ENCODE measurements at places on chromosomes 5 and 9.

DNA sequence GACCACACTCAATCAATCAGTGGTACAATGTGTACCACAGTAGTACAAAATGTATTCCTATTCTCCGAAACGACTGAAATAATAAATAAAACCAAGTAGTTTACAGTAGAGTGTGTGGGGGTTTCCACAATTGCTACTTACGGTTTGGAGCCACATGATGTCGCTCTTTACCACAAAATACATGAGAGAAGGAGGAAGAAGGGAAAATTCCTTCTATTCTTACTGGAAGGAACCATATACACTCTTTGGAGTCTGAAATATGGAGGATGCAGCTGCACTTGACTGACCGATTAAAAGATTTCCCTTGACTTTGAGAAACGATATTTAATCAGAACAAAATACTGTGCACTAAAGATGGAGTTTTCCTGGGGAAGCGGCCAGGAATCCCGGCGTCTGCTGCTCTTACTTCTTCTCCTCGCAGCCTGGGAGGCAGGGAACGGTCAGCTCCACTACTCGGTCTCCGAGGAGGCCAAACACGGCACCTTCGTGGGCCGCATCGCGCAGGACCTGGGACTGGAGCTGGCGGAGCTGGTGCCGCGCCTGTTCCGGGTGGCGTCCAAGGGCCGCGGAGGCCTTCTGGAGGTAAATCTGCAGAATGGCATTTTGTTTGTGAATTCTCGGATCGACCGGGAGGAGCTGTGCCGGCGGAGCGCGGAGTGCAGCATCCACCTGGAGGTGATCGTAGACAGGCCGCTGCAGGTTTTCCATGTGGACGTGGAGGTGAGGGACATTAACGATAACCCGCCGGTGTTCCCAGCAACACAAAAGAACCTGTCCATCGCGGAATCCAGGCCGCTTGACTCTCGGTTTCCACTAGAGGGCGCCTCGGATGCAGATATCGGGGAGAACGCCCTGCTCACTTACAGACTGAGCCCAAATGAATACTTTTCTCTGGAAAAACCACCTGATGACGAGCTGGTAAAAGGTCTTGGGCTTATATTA is at the start of gene PCDHA4:
Gene PCDHA4, plus strand, starts transcription at position 235 of the 942 bp plus-strand sequence.
- no peak for DNase-seq

- DNase-seq: no peak
Measured at GRCh38 chr9:113989714-113990569, 88.2 kb downstream of the AMBP start.

DNA sequence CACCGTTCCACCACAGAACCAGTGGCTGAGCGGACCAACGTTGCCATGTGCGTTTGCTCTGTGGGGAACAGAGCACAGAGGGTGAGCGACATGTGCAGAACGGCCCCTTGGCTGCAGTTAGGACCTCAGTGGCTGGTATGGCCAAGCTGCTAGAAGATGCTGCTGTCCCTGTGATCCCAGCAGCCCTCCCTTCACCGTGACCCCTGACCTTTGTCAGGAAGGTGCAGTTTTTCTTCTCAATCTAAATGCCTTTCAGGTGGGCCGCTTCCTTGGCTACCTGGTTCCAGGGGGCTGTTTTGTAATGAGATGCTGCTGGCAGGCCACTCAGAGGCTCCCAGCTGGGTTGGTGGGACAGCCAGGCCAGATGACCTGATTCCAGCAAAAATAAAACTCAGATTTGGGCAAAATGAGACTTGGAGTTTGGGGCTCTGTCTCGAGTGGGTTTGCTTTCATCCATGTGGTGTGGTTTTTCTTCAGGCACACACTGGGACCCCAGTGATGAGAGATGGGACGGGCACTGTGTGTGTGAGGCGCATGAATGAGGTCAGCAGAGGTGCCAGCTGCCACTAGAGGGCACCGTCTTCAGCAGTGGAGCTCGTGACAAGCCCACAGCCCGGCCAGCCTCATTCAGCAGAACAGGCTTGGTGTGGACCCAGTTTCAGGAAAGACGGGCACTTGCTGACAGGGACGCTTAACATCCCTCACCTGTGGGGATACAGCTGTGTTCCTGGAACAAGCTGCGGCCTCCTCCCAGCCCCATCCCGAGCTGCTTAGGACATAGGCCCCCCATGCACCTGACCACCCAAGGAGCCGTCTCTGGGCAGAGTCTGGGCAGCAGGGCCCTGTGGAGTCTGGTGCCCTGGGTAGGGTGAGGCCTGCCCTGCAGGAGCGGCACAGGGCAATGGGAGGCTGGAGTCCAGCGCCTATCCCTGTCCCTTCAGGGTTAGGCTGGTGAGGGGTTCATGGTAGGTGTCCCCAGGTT is 4.1 kb downstream of the MRPS2 start:
- peak; percentile 22 for DNase-seq

GRCh38 chr5:144183254-144183889 is 12.7 kb downstream of the KCTD16 start:
- no peak for DNase-seq

DNA sequence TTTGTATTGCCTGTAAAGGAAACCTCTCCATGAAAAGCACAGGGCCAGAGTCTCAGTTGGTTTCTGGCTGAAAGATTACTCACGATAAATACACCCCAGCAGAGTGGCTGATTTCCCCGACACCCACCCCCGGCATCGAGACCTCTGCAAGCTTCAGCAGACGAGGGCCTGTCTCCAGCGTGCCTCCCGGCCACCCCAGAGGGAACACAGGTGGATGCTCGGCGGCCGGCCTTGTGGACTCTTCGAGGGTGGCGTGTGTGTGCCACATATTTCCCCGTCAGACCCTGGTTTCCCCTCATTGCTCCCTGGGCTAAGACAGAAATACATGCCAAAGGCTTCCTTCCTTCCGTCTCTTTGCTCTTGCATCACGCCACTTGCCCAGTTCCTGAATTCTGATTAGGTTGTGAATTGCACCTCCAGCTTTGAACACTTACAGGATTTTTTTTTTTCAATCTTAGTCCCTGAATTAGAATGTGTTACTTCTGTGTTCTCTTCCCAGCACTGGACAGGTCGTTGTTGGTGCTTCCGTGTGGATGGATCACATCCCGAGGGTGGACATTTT is 13.6 kb downstream of the IRX1 start:
- DNase-seq: no peak

DNA sequence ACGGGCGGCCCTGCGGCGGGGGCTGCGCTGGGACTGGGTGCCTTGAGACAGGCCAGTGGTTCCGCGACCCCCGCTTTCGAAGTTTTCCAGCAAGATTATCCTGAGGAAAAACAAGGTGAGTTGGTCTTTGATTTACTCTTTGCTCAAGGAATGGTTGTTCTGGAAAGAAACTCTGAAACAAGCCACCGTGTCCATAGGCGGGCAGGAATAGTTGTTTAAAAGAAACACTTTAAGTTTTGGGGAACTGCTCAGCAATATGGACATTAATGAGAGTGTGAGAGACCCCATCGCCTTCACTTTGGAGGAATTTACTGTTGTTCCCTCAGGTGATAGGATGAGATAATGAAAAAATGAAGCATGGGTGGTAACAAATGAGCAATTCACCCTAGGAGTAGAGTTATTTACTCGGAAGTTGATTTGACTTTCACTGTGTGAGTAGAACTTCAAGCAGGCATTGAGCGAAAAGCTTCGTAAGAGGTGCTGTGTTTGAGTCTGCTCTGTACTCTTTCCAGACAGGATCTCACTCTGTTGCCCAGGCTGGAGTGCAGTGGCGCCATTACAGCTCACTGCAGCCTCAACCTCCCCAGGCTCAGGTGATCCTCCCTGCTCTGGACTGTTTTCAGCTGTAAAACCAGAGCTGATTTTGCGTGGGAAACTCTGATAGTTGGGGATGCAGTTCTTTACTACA is 1.1 kb downstream of the DMRTA1 start:
- DNase-seq: no peak

- no peak for DNase-seq
Measured at GRCh38 chr9:105928416-105928815, 234.1 kb downstream of the TMEM38B start.

DNA sequence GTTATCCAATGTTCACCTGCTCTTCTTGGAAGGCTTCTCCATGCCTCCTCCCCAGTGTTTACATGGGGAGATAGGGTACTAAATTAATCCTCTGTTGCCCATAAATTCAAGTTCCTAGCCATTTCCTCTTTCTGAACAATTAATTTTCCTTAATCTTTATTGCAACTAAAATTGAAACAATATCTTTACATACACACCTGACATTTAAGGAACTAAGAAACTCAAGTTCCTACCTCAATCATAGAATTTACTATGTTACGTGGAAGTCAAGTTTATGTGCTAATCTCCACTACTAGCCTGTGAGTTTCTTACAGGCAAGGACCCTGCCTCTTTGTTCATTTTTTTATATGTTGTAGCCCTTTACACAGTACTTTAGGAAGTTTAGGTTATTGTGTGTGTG is 10.1 kb upstream of the ADRB2 start:
- no peak for DNase-seq

DNA sequence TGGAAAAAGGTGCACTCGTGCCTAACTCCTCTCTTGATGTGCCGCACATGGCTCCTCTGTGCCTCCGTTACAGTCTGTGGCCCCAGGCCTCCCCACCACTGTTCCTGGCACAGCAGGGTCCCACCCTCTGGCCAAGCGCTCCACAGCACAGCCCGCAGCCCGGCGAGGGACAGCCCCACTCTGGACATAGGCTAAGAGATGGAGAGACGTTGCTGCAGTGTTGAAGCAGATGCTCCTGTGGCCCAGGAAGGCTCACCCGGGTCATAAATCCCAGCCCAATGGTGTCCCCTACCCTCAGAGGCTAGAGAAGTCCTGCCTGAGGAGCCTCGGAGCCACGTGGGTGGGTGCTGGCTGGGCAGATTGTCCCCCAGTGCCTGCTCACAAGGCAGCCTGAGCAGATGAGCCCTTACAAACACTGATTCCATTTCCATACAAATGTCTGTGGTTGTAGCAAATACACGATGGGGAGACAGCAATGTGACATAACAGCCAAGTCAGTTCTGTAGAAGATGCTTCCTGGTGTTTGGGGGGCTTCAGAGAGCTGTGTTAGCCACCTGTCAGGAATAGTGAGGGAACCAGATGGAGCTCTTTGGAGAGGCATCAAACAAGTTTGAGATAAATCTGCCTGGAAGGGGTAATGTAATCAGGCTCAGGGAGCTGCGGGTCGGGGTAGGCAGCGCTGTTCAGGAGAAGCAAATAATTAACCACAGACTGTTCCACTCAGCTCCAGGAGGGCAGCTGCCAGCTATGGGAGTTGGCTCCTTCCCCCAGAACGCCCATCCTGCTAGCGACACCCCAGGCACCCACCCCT is 41.7 kb downstream of the C5orf15 start:
- DNase-seq: no peak

DNA sequence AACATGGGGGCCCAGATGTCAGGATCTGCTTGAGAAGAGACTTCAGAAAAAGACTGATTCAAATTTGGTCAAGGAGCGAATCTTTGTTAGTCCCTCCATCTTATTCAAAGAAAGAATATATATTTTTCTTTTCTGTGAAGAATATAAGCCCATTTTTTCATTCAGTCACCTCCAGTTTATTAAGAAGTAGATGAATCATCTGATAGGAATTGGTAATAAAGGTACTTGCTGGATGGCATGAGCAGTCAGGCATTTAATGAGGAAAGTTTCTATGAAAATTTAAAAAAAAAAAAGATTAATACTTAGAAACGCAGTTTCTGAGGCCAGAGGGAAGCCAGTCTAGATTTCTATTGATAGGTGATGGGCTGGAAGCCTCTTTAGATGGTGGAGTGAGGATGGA is 373.1 kb upstream of the SMC2 start:
- no peak for DNase-seq

GRCh38 chr9:5841771-5842573 is 9.1 kb upstream of the ERMP1 start:
- DNase-seq: no peak

GRCh38 chr9:137740312-137740711 is 121.5 kb downstream of the EHMT1 start:
- DNase-seq: no peak

DNA sequence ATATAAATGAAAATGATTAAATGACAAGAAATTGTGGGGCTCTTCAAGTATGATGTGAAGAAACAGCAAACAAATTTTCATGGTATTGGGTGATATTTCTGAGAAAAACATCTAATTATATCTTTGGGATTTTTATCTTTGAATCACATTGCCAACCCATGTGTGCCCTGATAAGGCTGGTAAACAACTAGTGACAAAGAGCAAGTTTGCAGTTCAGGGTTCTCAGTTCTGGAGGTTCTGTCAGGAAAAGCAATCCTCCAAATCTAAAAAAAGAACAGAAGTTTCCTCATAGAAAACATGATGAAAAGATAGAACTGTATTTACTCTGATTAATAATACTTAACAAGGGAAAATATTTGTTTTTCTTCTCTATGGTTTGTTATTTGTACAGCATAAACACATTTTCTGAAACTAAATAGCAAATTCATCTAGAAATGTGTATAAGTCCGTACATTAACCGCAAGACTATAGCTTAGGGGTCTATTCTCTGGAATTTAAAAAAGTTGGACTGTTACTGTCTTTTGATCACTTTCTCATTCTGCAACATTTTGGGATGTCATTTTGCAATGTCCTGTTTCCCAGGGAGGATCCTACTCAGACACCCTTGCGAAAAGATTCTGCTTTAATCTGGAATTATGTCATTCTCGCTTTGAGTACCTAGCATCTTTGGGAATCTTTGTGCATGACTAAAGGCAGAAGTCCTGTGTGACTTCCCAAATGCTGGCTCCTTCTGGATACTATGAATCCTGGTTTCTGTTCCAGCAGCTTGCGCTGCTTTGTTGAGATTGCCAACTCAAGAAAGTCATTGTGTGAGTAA is 308.5 kb downstream of the ADGRV1 start:
- no peak for DNase-seq

DNA sequence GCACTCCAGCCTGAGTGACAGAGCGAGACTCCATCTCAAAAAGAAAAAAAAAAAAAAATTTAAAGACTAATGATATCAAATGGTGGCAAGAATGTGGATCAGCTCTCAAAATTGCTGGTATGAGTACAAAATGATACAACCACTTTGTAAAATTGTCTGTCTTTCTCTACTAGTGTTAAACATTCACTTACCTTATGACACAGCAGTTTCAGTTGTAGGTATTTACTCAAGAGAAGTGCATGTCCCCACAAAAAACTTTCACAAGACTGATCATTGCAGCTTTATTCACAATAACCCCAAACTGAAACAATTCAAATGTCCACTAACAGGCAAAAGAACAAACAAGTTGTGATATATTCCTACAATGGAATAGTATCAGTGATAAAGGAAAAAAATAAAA is 14.7 kb upstream of the CETN3 start:
- no peak for DNase-seq

DNA sequence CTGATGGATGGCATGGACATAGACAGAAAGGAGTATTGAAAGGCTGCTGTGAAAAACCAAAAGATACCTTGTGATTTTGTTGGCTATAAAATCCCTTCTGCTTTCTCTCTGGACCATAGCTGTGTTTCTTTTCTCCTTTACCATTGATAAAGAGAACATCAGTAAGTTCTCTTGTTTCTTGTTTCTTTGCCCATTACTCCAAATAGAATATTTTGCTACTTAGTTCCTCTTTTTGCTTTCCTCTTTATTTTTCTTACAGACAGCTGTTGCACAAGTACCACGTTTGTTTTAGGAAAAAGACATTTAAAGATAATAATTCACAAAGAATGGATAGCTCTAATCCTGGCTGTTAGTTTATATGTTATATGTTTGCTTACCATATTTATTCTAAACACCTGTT is 1129.2 kb downstream of the DTWD2 start:
- no peak for DNase-seq

GRCh38 chr9:91532325-91532724 is 108.7 kb upstream of the NFIL3 start:
- no peak for DNase-seq

- no peak for DNase-seq
Measured at GRCh38 chr9:129653823-129654553, 11.5 kb upstream of the PRRX2 start.

- no peak for DNase-seq
Measured at GRCh38 chr5:73822989-73823339, 197.0 kb downstream of the ARHGEF28 start.

GRCh38 chr5:59789894-59790293 is 103.6 kb downstream of the PDE4D start:
- DNase-seq: no peak

Data from occipital lobe (tissue), 3 donors.